ENCODE measurements at places on chromosomes 7 and 10. TPM values are rescaled to one million over a fixed set of nuclear protein-coding genes. Genes with fewer than 3 reads are reported as not detected.
A peak's percentile ranks its signal among the peaks of the same experiment; 100 is the strongest.

- H3K27me3 ChIP-seq, result no peaks in the 10 kb centered on the region
- H3K4me3 ChIP-seq, result no peak overlapping the region
- DNase-seq, result no peak
These were observed 80.5 kb upstream of the RNF32 start for GRCh38 chr7:156560075-156560474.

DNA sequence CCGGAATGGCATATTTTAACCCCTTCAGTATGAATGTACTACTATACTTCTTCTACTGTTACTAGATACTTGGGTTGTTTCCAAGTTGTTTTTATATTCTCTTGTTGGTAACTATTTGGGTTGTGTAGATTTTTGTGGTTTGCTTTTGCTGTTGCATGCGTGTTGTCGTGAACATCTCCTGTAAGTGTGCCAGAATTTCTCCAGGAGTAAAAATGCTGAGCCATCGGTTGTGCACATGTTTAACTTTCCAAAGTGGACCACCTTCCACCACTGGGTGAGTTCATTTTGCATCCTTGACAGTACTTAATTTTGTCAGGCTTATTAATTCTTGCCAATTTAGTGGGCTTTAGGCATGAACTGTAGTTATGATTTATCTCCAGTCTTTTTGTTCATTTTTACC lies 47.9 kb downstream of the CSGALNACT2 start:
- H3K4me1 ChIP-seq, result no peaks in the 10 kb centered on the region
- no peak overlapping the region for H3K27ac ChIP-seq

- no peak for DNase-seq
- no peak overlapping the region for H3K4me3 ChIP-seq
- no peaks in the 10 kb centered on the region for H3K36me3 ChIP-seq
- H3K27ac ChIP-seq, result no peak overlapping the region
- no peaks in the 10 kb centered on the region for H3K4me1 ChIP-seq
These were observed 906.9 kb downstream of the CCSER2 start for GRCh38 chr10:85235258-85235657.

GRCh38 chr7:69781412-69781846 lies 183.2 kb downstream of the AUTS2 start:
- peak; percentile 22 for DNase-seq
- H3K27ac ChIP-seq, result no peak overlapping the region
- no peak overlapping the region for H3K4me3 ChIP-seq
- no peaks in the 10 kb centered on the region for H3K27me3 ChIP-seq
- H3K36me3 ChIP-seq, result no peaks in the 10 kb centered on the region

GRCh38 chr10:84267503-84268126 lies 22.8 kb downstream of the RGR start:
- H3K36me3 ChIP-seq, result no peaks in the 10 kb centered on the region
- H3K27ac ChIP-seq, result no peak overlapping the region
- no peak overlapping the region for H3K4me3 ChIP-seq
- no peaks in the 10 kb centered on the region for H3K27me3 ChIP-seq
- DNase-seq, result peak; percentile 59

- DNase-seq, result no peak
- H3K4me3 ChIP-seq, result no peak overlapping the region
- H3K36me3 ChIP-seq, result no peaks in the 10 kb centered on the region
- H3K27me3 ChIP-seq, result no peaks in the 10 kb centered on the region
These were observed 9.5 kb downstream of the FAM241B start for GRCh38 chr10:69639291-69640195.

DNA sequence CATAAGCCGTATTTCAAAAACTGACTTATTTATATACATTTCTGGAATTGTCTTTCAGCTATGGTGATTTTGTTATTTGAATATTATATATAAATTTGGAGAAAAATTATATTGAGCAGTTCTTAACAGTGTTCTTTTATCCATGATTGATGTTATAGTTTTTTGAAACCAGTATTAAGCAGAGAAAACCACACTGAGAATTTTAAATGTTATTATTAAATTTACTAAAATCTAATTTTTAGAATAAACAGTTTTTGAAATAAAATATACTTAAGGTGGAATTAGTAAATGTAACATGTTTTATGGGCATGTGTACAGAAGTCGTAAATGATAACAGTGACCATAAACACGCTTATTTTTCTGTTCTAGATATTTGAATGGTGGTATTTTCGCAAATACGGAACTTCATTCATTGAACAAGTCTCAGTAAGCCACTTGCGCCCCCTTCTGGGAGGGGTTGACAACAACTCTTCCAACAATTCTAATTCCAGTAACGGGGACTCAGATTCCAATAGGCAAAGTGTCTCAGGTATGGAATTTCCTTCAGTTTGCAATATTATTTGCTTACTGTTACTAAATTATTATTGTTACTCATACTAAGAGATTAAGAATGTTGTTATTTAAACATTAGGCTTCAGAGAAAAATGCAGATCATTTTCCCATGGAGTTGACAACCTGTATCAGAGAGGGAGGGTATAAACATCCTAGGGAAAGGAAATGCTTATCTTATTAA lies 166.1 kb downstream of the ST7 start:
- no peaks in the 10 kb centered on the region for H3K27me3 ChIP-seq
- peak; percentile 80 for DNase-seq
- H3K4me3 ChIP-seq, result no peak overlapping the region
- no peaks in the 10 kb centered on the region for H3K36me3 ChIP-seq
- H3K27ac ChIP-seq, result no peak overlapping the region

- no peaks in the 10 kb centered on the region for H3K36me3 ChIP-seq
- no peaks in the 10 kb centered on the region for H3K4me1 ChIP-seq
- no peak overlapping the region for H3K27ac ChIP-seq
These were observed 183.9 kb downstream of the SGMS1 start for GRCh38 chr10:50439806-50440205.

DNA sequence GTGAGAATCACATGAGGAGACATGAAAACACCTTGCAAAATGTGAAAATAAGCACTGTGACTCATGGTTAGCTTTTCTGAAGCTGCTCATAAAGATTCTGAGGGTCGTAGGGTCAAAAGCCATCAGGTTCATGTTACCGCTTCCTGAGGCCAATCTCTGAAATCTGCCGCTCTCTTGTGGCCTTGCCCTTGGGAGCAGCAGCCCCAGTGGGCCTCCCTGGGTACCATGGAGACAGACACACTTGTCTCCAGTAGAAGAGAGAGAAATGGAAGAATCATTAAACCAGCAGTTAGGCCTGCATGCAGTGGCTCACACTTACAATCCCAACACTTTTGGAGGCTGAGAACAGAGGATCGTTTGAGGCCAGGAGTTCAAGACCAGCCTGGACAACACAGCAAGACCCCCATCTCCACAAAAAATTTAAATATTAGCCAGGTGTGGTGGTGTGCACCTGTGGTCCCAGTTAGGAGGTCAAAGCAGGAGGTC lies 42.8 kb downstream of the NIPSNAP2 start:
- no peaks in the 10 kb centered on the region for H3K4me1 ChIP-seq
- H3K4me3 ChIP-seq, result no peak overlapping the region
- DNase-seq, result no peak
- no peaks in the 10 kb centered on the region for H3K27me3 ChIP-seq
- no peaks in the 10 kb centered on the region for H3K36me3 ChIP-seq

NEBL gene
- 210 TPM for total RNA-seq

BMPER gene
- total RNA-seq, result 9.4 TPM

SPDYE11 gene
- not detected for total RNA-seq

LRRC18 gene
- total RNA-seq, result 2.2 TPM

CABCOCO1 gene
- not detected for total RNA-seq

SFRP5 gene
- 3.2 TPM for total RNA-seq

ARHGAP22 gene
- 7.0 TPM for total RNA-seq

Data from upper lobe of left lung (tissue), 6 donors.